ENCODE measurements at places on chromosomes 4 and X.

GRCh38 chr4:54940996-54941865, 184.2 kb downstream of the KDR start:
- DNase-seq: no peak

- peak; percentile 4 for DNase-seq
Measured at GRCh38 chr4:130336585-130337217, 1240.7 kb downstream of the C4orf33 start.

GRCh38 chr4:56283375-56283774, 103.9 kb downstream of the AASDH start:
- no peak for DNase-seq

GRCh38 chrX:11867610-11868345, 109.7 kb downstream of the MSL3 start:
- DNase-seq: no peak

- no peak for DNase-seq
Measured at GRCh38 chrX:107935664-107936433, 46.3 kb downstream of the TEX13B start.

- no peak for DNase-seq
Measured at GRCh38 chr4:3827616-3828492, 61.7 kb downstream of the ADRA2C start.

DNA sequence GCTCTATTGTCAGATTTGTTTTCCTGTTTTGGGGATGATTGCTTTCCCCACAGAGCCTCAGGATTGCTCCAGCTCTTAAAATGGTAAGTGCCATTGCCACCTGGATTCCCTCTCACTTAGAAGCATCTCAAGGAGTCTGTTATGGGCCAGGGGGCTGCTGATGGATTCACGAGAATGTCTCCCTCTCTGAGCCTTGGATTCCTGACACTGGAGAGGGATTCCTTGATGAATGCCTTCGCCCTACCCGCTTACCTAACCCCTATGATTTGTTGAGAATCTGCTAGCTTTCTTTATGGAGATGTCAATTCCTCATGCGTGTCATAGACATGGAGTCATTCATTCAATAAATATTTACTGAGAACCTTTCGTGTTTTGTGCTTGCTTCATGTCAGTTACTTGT, 36.9 kb upstream of the TENM3 start:
- DNase-seq: no peak

GRCh38 chrX:68429216-68429615, 4.1 kb downstream of the OPHN1 start:
- DNase-seq: no peak

- DNase-seq: no peak
Measured at GRCh38 chr4:41475402-41475801, 62.6 kb upstream of the LIMCH1 start.

DNA sequence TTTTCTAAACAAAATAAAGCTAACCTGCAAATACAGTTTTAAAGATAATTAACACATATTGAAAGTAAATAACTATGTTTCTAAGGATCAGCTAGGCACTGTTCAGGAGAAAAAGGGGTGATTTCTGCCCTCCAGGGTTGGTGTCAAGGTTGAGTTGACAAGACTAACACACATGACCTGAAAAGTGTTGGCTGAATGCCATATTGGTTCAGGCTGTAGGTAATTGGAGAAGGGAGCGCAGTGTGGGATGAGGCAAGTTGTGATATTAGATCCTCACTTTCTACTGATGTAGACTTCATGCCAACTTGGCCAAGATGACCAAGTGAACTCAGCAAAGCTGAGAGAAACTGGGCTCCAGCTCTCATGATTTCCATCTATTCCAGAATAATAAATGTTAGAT, 42.2 kb downstream of the PPM1K start:
- no peak for DNase-seq

GRCh38 chr4:156939139-156939538, 32.5 kb downstream of the PDGFC start:
- DNase-seq: no peak

DNA sequence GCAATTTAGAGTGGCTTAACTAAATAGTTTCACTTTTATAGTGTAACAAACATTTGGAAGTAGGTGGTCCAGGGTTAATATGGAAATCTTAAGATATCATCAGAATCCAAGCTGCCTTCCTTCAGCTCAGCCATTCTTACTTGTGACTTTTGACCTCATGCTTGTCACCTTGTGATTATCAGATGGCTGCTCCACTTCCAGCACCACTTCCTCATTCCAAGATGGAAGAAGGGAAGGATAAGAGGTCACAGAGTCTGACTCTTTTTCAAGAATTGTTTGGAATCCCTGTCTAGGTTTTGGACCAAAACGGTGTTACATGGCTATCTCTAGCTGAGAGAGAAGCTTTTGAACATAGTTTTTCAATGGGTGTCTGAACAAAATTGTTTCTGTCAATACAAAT, 39.9 kb downstream of the MTTP start:
- DNase-seq: no peak

DNA sequence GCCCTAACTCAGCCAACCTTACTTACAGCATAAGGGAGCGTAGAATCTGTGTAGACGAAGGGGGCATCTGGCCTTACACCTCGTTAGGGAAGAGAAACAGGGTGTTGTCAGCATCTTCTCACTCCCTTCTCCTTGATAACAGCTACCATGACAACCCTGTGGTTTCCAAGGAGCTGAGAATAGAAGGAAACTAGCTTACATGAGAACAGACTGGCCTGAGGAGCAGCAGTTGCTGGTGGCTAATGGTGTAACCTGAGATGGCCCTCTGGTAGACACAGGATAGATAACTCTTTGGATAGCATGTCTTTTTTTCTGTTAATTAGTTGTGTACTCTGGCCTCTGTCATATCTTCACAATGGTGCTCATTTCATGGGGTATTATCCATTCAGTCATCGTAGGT, 14.6 kb downstream of the PLP1 start:
- DNase-seq: no peak

GRCh38 chrX:31223817-31224216, 152.0 kb upstream of the FTHL17 start:
- no peak for DNase-seq

GRCh38 chr4:109134268-109134667, 168.2 kb downstream of the COL25A1 start:
- no peak for DNase-seq

GRCh38 chr4:71366766-71367165, 27.9 kb downstream of the SLC4A4 start:
- DNase-seq: no peak

GRCh38 chr4:20684852-20685763, 15.2 kb upstream of the PACRGL start:
- DNase-seq: peak; percentile 2

- DNase-seq: no peak
Measured at GRCh38 chrX:19639813-19640462, 124.6 kb upstream of the MAP3K15 start.

- no peak for DNase-seq
Measured at GRCh38 chrX:10509397-10509796, 111.0 kb downstream of the MID1 start.

GRCh38 chr4:139666735-139667281, 1.2 kb downstream of the MGST2 start:
- DNase-seq: no peak

DNA sequence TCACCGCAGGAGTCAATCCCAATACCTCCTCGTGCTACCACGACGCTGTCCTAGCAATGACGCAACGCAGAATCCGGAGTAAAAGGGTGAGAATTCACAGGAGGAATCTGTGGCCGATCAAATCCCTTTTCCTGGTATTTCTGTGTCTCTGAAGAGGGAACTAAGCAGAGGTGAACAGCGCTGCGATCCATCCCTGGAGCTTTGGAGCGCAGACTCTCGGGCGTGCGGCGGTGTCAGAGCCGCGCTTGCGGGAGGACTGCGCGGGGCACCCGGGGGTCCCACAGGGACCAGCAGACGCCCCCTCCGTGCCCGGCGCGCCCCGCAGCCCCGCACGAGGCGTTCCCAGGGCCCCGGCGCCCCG, 17.2 kb upstream of the ZNF718 start:
- DNase-seq: no peak

DNA sequence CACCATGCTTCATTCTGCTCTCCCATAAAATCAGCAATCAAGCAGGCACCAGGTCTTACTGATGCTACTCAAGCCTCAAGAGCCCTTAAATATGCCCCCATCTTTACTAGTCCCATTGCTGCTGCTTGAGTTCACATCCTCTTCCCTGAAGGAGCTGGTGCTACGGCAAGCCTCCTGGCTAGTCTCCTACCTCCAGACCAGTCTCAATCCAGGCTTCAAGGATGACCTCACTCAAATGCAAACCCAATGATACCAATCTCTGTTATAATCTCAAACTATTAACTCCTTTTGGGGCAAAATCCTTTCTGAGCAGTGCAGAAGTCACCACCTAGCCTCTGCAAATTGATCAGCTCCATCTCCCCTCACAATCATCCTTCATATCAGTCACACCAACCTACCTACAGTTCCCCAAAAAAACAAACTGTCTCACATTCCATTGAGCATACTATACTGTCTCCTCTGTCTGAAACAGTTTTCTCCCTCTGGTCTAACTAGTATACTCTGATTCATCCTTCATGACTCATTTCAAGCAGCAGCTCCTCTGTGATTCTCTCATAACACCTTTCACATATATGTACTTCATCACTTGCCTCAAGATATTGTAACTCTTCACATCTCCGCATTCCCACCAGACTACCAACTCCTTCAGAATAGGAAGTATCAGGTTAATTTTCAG, 30.0 kb downstream of the PAPSS1 start:
- no peak for DNase-seq

DNA sequence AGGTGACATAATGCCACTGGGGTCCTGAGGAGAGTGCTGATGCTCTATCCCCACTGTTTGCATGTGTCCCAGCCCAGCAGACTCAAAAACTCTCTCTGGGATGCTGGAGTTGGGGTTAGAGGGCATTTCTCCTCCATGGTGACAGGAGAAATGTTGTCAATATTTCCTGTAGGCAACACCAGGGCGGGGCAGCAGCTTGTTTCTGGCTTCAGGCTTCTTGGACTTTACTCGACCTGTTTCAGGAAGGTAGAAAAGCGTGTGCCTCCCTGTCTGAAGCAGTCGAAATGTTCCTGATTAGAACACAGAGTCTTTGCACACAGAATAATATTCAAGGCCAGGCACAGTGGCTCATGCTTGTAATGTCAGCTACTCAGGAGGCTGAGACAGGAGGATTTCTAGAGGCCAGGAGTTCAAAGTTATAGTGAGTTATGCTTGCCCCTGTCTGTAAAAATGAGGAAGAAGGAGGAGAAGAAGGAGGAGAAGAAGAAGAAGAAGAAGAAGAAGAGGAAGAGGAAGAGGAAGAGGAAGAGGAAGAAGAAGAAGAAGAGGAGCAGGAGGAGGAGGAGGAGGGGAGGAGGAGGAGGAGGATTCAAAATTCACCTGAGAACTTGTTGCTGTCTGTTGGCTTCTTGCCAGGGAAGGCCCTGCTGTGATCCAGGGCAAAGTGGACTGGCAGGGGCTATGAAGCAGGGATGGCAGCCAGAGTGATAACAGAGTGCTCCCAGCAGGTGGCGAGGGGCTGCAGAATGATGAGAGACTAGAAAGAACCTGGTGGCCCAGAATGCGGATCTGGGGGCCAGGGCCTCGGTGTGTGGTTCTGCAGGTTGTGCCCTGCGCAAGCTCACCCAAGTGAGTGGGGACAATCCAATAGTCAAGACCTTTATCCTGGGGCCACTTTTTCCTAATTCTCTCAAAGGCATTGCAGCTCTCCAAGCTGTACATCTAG, 82.9 kb downstream of the RTL5 start:
- no peak for DNase-seq

- DNase-seq: no peak
Measured at GRCh38 chr4:182929296-182929695, 12.1 kb upstream of the DCTD start.

- DNase-seq: no peak
Measured at GRCh38 chr4:113618205-113618604, 143.3 kb downstream of the CAMK2D start.

GRCh38 chr4:150782311-150782710, 200.4 kb downstream of the MAB21L2 start:
- no peak for DNase-seq

- DNase-seq: no peak
Measured at GRCh38 chr4:87388901-87389300, 2.1 kb downstream of the HSD17B11 start.

DNA sequence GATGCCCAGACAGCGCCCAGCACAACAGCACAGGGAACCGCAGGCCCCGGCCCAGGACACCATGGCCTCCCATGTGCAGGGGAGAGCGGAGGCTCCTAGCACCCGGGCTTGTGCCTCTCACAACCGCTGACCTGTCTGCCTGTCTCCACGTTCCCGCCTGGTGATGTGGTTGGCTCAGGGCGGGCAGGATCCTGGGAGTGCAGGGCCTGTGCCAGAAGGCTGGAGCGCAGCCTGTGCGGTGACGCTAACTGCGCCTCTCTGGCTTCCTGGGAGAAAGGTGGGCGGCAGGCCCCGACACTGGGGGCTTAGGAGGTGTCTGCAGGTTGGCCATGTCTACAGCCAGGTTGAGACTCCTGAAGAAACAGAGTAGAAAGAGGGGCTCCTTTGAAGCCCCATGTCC, 48.7 kb downstream of the CPZ start:
- no peak for DNase-seq

DNA sequence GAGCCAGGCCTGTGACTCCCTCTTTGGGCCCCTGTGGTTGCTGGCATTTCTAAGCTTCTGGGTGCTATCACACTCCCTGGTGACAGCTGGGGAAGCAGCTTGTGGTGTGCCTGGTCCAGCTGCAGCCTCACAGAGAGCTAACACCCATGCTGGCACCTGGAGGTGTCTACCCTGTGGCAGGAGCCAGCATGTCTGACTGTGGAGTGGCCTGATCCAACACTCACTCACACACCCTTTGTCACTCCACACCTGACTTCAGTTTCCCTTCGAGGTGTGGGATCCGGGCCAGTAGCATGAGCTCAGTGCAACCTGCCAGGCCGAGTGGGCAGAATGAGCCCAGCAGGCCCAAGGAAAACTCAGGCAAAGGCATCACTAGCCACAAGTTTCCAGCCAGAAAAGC, 67.5 kb downstream of the TECRL start:
- no peak for DNase-seq

DNA sequence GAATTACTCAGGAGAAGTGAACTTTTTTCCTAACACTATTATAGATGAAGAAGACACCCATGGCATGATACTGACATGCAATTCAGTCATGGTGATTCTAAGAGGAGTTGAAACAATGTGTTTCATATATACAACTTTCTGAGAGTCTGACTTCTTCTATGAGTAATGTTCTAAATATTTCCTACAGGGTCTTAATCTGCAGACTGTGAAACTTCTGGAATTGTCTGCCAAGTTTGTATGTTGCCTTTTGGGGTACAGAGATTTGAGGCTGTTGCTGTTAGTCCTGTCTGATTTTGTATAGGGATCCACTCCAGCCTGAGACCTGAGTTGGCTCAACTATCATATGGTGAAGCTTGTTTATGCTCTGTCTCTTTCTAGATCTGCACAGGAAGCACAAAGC, 160.6 kb upstream of the GATB start:
- no peak for DNase-seq
